Stimulated activated CD8-positive, alpha-beta memory T cell treated with anti-CD3 and anti-CD28 coated beads, Interleukin-7, amount 100 ng/mL, for 48 hours (primary cell): ENCODE measurements at places on chromosomes 16 and 17.

DNA sequence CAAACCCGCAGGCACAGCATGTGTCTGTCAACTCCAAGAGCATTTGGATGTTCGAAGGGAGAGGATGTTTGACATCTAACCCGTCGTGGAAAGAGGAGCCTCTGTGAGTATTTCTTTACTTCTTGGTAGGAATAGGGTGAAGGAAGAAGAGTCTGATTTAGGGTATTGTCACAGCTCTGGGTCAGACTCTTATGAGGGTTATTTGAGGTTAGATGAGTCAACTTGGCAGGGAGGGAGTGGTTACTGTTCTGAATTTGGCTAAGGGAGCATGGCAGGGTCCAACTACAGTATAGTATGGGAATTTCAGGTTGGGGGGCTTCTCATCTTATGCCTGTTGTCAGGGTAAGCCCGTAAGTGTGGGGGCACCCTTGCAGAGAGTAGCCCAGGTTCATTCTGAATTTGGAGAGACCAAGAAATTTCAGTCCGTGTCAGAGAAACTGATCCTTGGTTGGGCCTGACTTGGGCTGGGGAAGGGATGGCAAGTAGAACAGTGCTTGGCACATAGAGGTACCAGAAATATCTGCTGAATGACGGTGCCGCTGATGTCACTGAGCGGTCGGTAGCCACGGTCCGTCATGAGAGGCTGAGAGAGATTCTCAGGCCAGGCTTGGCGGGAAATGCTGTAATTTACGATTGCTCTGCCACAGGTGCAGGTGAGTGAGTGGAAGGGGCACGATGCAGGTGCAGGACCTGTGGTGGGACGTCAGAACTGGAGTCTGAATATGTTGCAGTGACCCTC, 43.2 kb downstream of the MYH3 start:
- no peak for DNase-seq

DNA sequence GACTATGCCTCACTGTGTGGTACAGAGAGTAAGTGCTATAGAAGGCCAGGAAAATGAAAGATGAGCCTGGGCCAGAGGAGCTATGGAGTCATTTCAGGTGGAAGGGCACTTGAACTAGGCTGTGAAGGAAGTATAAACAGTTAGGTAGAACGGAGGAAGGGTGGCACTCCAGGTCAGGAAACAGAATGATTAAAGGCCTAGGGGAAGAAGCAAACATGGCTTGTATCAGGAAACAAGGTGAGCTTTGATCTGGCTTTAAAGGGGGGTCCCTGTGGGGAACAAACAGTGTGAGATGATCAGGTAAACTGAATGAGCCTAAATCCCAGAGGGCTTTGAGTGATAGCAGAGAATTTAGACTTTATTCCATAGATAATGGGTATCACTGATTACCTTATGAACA, 16.9 kb downstream of the MAP3K3 start:
- no peak for DNase-seq

DNA sequence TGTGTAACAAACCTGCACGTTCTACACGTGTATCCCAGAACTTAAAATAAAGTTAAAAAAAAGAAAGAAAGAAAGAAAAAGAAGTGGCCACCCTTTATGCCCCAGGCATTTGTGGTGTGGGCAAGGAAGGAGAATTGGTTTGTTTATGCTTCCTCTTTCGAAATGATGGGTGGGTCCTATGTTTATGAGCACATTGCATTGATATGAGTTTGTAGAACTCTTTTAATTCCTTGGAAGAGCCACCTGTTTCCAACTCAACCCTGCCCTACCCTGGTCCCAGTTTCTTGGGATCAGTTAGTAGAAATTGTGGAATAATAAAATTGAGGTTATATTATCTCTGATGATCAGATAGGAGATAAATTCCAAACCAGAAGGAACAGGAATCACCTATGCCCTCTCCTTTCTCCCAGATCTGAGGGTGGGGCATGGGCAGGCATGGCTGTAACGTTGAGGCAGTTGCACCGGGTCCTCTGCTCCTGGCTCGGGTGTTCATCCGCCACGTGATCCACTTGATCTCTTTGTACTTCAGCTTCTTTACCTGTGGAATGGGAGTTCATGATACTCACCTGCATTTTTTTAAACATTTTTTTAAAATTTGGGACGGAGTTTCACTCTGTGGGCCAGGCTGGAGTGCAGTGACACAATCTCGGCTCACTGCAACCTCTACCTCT, 15.9 kb downstream of the CHAD start:
- DNase-seq = no peak

DNA sequence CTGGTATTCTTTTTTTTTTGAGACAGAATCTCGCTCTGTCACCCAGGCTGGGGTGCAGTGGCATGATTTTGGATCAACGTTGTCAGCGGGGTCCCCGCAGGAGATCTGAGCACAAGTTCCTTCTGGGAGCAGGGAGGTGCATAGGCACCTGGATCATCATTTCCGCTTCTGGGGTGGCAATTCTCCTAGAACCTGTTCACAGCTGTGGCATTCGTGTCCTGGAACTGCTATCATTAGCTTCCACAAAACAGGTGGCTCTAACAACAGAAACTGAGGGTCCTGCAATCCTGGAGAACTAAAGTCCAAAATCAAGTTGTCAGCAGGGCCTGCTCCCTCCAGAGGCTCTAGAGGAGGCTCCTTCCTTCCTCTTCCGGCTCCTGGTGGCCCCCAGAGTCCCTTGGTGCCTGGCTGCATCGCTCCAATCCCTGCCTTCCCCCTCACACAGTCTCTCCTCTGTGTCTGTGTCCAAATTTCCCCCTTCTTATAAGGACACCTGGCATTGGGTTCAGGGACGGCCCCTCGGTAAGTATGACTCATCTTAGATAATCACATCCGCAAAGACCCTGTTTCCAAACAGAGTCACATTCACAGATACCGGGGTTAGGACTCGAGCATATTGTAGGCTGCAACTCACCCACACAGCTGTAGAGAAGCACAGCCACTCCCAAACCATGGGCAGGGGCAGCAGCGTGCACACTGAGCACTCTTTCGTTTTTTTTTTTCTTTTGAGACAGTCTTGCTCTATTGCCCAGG, 43.5 kb upstream of the KLHDC4 start:
- DNase-seq = no peak

DNA sequence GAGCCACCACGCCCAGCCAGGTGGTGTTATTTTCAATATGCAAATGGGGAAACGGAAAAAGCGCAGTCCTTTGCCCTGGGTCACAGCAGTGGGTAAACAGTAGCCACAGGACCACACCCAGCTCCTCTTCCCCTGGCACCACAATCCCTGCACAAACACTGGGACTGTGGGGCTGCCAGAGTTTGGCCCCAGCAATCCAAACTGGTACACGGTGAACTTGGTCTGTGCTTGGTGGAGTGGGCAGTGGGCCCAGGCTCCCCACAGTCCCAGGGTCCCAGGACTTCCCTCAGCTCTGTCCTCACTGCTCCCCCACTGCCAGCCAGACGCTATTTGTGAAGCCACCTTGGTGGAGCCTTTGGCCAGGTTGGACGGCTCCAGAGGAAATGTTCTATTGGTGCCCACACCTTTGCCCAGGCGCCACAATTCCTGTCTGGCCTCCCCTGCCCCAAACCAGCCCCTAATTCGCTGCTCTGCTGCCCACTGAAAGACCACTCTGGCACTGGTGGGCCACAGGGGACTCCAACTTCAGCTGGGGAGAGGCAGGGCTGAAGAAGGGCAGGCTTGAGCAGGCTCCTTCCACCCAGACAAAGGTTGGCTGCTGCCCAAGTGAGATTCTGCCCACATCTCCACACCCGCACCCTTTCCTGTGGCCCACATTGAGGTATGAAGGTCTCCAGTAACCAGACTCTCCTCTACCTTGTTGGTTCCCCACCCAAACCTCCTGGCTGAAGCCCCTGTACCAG, 2.1 kb downstream of the CHAD start:
- DNase-seq = no peak

DNA sequence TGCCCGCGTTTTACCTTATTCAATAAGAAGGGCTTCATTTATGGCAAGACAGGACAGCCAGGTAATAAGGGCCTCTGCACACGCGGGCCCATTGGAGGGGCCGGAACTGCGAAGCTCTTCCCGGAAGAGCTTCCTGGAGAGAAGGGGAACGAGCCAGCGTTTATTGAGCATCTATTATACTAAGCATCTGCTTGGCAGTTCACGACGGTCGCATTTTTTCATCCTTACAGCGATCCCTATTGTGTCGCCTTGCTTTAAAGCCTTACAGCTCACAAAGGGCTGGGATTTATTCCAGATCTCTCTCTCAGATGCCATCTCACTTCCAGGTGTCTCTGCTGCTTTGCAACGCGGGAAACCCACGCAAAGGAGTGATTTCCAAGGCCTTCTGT, 546 bp downstream of the ZPBP2 start:
- DNase-seq = no peak

DNA sequence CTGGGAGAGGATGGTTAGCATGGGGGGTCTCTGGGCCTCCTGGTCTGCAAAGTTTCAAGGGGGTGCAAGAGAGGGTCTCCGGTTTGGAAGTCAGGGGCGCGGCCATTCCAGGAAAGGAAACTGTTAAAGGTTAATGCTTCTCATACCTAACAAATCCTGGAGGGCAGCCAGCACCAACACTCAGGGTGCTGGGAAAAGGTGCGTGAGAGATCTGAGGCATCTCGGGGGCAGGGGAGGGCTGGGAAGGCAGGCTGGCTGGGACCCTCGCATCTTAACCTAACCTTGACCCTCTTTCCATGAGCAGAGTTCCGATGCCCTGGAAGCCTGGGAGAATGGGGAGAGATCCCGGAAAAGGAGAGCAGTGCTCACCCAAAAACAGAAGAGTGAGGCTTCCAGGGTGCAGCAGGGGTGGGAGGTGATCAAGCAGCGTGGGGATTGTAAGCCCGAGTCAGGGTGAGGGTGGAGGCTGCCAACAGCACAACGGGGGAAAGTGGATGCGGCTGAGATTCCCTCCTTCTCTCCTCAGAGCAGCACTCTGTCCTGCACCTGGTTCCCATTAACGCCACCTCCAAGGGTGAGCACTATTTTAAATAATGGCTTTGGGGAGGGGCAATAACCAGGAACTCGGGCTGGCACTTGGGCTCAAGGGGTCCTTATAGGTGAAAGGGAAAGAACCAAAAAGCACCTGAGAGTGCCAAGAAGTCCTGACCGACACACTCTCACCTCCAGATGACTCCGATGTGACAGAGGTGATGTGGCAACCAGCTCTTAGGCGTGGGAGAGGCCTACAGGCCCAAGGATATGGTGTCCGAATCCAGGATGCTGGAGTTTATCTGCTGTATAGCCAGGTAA, 996 bp downstream of the TNFSF13 start:
- no peak for DNase-seq

- no peak for DNase-seq
These were observed 99.5 kb upstream of the CDC42EP4 start for GRCh38 chr17:73411313-73411747.

GRCh38 chr17:40110026-40110845, 9.8 kb upstream of the NR1D1 start:
- DNase-seq = no peak

- DNase-seq = peak; percentile 89
These were observed at the start of gene ST3GAL2 for GRCh38 chr16:70438969-70439862. TSS of gene ST3GAL2 (minus strand) at chr16:70439100. CDS start at chr16:70398530, 40,570 bp downstream.

GRCh38 chr16:86087896-86088230, 188.9 kb downstream of the IRF8 start:
- DNase-seq = no peak

DNA sequence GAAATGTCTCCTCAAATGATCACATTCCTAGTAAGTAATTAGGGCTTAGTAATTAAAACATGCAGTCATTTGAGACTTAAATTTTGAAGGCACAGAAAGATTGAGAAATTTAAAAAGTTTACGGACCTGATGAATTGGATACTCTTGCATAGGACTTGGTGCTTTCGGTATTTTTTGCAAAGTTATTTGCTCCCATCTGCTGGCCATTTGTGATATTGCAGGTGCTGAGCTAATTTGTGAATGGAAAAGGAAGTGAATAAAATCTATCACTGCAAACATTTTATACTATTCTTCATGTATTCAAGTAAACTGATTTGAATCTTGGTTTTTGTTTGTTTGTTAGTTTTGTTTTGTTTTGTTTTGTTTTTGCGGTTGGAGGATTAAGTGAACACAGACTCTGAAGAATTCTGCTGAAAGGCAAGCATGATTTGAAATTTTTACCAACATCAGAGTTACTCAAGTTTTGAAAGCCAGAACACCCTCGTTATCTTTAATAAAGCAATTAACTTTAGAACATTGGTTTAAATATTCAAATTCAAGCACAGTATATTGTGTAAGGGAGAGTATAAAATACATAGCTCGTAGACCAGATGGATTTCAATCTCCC, 689.5 kb upstream of the RBFOX1 start:
- peak; percentile 9 for DNase-seq

GRCh38 chr16:62940569-62940968, 904.3 kb upstream of the CDH8 start:
- no peak for DNase-seq

- no peak for DNase-seq
These were observed 171.5 kb upstream of the MAF start for GRCh38 chr16:79772048-79772447.

DNA sequence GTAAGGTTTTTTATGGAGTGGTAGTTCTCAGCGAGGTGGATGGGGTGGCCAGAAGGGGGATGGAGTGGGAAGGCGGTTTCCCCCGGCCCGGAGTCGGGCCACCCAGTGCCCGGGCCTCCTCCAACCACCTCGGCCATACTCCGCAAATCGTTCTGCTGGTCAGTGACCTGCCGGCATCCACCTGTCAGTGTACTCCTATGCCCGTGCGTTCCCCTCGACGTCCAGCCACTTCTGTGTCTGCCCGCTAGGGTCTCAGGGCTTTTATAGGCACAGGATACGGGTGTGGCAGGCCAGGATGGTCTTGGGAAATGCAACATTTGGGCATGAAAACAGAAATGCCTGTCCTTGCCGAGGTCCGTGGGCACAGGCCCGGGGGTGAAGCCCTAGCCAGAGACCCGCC, 19.3 kb upstream of the ASGR2 start:
- DNase-seq = no peak

GRCh38 chr16:10668322-10669045, 26.2 kb downstream of the TEKT5 start:
- DNase-seq = no peak

DNA sequence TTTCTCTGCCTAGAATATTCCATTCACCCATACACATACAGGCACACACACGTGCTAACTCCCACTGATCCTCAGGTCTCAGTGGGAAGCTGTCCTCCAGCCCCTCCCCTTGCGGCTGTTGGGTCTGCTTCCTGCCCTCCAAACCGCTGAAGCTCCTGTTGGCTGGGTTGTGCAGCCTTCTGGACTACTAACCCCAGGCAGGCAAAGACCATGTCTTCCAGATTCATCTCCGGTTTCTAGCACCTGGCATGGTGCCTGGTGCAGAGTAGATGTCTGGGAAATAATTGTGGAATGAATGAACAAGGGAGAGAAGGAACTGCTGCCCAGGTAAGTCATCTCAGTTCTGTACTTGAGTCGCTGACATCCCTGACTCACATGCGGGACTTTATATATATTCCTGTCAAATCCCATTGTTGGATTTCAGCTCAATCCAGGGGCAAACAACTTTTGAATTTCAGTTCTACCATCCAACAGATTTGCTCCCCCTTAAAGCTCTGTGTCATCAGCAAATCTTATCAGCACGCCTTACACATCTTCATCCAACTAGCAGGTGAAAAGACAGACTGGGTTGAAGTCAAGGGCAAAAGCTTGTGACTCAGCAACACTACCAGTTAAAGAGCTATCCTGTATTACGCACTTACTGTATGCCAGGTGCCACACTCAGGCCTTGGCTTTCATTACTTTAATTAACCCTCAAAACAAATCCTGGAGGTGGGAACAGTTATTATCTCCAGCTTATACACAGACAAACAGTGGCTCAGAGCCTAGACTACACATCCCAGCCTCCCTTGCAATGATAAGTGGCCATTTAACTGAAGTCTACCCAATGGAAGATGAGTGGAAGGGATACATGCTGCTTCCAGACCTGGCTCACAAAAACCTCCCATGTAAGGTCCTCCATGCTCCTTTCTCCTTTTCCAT, 51.1 kb downstream of the SRCIN1 start:
- no peak for DNase-seq

GRCh38 chr17:42372142-42372541, 16.1 kb downstream of the STAT3 start:
- DNase-seq = no peak
